ENCODE measurements at places on chromosomes 11 and 22. TPM values are rescaled to one million over a fixed set of nuclear protein-coding genes. Genes with fewer than 3 reads are reported as not detected.

Gene CENPM
- total RNA-seq = 47.3 TPM

Gene SNX32
- total RNA-seq = 1.9 TPM

Gene MYRF
- 3.5 TPM for total RNA-seq

Gene CCDC73
- not detected for total RNA-seq

Gene PPP2R1B
- 78.0 TPM for total RNA-seq

Gene ASRGL1
- 50.1 TPM for total RNA-seq

Gene OSBP
- 30.0 TPM for total RNA-seq

Gene OR52E8
- total RNA-seq = not detected

Gene ANGPTL5
- not detected for total RNA-seq

Gene FOLR2
- not detected for total RNA-seq

Gene ARHGAP32
- 40.3 TPM for total RNA-seq

Gene OR51B4
- total RNA-seq = not detected

Gene APOL4
- not detected for total RNA-seq

Gene RCOR2
- total RNA-seq = 107 TPM

Gene HORMAD2
- not detected for total RNA-seq

Gene PTDSS2
- total RNA-seq = 52.4 TPM

Gene RAB39A
- total RNA-seq = 10.8 TPM

Gene RASSF10
- 6.0 TPM for total RNA-seq

Gene SLCO2B1
- not detected for total RNA-seq

Gene RFPL1
- total RNA-seq = not detected

Gene OR4A16
- total RNA-seq = not detected

Gene MS4A4A
- total RNA-seq = not detected

Gene CD6
- total RNA-seq = 0.39 TPM

Gene DCDC1
- 2.6 TPM for total RNA-seq

Gene SPI1
- not detected for total RNA-seq

Gene GLB1L2
- total RNA-seq = 15.4 TPM

Gene CHRNA10
- 3.0 TPM for total RNA-seq

Gene SNAP29
- 20.0 TPM for total RNA-seq

Gene DDI1
- total RNA-seq = not detected

Gene RAG2
- total RNA-seq = not detected

Gene NTM
- total RNA-seq = 13.2 TPM

Gene UBQLN3
- not detected for total RNA-seq

Gene RAG1
- 0.91 TPM for total RNA-seq

Gene GGT1
- 1.4 TPM for total RNA-seq

Gene PRR33
- total RNA-seq = not detected

Gene OR4D5
- total RNA-seq = not detected

Gene C11orf52
- total RNA-seq = not detected

Gene OR6A2
- total RNA-seq = 0.21 TPM

Gene OR6T1
- total RNA-seq = not detected
